ENCODE measurements at places on chromosomes 5 and 9.

DNA sequence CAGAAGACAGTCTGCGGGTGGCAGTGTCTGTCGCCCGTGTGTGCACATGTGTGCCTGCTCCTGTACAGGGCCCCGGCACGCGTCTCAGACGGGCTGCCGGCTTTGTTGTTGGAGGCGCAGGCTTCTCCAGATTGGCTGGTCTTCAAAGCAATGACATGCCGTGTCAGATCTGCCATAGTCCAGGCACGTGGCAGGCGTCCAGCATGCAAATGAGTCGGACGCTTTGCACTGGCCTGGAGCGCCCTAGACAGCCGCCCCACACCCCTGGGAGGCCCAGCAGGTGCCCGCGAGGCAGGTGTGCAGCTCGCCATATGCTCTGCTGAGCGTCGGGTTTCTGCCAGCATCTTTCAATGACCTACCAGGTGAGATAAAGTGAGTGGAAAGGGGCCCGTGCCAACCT is 71.5 kb downstream of the GADD45G start:
- no peak for DNase-seq

DNA sequence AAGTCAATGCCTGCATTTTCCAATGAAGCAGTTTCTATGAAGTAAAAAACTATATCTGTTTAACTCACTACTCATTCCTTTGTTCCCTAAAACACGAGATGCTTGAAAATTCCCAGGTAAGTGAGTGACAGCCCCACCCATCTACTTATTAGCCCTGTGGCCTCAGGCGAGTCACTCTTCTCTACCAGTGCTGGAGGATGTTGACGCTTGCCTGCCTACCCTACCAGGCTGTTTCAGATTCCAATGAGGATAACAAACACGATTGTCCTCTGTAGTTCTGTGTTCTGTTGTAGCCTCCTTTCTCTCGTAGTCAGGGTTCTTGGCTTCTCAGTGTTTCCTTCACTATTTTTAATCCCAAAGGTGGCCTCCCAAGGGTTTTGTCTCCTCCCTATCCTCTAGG is 388.8 kb downstream of the KDM4C start:
- DNase-seq = no peak

GRCh38 chr5:165272436-165272835 is 1767.0 kb downstream of the MAT2B start:
- DNase-seq = no peak

- DNase-seq = no peak
These were observed 441.0 kb downstream of the TLE4 start for GRCh38 chr9:80012557-80013330.

GRCh38 chr9:109904666-109905065 is 124.7 kb downstream of the PALM2AKAP2 start:
- no peak for DNase-seq

DNA sequence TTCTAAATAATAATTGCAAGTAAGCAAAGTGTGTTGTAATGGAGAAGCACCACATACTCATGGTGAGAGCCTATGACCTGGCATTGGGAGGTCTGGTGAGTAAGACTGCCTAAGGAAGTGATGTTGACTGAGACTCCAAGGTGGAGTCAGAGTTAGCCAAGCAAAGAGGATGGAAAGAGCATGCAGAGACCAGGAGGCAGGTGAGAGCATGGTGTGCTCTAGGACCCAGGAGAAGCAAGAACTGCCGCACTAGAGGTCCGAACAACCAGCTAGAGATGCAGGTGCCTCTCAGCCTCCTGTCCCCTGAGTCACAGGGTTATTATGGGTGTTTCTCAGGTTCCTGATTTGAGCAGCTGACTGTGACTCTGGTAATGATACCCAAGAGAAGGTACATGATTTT is 27.3 kb downstream of the ANP32B start:
- DNase-seq = no peak

DNA sequence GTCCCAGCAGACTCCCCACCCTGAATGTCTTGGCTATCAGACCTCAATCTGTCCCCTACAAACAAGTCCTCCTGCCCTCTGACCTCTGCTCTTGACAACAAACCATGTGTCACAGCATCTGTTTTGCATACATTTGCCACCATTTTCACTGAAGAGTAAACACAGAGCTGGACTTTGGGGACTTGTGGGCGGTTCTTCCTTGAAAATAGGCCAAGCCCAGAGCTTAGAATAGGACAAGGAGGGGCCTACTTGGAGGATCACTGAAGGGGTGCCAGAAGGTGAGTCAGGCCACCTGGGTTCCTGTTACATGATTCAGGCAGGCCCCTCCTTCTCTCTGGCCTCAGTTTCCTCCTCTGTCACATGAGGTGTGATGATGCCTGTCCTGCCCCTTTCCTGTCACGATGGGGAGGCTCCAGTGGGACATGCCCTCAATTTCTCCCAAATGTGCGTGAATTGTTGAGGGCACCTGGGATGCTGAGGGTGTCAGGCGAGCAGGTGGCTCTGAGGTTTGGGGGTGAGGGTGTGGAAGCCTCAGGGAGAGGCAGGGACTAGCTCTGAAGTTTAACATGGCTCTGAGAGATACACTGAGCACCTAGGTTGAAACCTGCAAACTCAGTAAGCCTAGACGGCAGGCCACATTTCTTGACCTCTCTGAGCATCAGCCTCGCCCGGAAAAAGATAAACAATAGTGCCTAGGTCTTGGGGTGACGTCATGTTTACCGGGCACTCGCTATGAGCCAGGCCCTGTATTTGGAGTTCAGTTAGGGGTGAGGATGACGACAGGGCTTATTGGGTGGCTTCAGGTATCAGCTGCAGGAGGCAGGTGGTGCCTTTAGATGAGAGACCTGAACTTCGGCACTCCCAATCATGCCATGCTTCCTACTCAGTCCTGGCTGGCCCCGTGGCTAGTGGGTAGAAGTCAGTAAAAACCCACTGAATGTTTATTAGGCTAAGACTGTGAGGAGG is 107.6 kb upstream of the PITX1 start:
- DNase-seq = no peak

GRCh38 chr9:36818965-36819870 is 214.8 kb downstream of the PAX5 start:
- DNase-seq = no peak

DNA sequence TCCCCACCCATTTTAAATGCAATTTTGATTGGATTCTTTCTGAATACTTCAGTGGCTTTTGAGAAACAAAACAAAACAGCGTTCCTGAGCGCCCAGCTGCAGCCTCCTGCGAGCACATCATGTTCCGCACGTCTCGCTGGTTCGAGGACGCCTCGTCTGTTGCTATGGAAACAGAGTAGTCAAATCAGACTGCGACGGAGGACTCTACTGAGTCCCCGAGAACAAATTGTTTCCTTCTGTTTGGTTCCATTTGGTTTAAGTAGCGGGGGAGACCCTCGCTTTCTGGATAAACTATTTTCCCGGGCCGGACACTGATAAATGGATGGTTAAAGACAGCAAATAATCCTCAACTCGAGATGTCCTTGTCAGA is 69.0 kb downstream of the SLC28A3 start:
- DNase-seq = no peak

GRCh38 chr5:179166886-179167841 is 107.0 kb downstream of the ZNF354C start:
- DNase-seq = peak; percentile 59

DNA sequence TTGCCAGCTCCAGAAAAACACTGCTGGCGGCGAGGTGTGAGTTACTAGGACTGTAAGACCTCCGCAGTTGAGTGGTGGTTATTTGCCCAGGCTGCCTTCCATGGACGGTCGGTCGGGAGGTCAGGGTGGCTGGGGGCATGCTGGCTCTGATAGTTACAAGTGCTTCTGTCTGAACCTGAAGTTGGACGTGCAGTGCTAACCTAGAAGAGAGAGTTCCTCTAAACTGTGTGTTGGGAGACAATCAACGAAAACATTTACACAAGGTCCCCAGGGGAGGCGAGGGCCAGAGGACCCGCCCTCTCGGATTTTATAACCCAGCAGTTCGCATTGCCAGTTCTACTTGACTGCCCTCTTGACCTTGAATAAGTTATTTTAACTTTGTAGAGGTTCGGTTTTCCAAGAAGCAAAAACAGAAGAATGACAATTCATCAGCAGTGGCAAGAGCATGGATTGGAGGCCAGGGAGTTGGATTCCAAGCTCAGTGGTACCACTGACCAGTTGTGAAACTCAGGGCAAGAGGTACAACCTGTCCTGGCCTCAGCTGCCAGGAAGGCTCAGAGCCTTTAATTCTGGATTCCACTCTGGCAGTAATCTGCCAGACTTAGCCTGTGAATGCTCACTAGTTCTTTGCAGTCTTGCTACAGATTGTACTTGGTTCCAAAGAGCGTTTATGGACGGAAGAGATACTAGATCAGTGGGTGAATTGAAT is 28.7 kb upstream of the PDE8B start:
- DNase-seq = no peak

DNA sequence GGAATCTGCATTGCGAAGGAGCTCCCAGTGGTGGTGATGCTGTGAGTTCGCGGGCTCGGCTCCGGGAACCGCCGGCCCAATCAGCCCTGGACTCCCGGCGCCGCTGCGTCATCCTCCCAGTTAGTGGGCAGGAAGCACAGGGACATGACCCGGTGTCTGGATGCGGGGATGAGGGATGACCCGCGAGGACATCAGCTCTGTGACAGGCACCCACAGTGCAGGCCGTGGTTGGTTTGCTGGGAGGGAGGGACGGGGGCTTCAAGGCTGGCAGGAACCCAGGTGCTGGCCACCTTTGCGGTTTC is 996 bp downstream of the NXNL2 start:
- DNase-seq = no peak

DNA sequence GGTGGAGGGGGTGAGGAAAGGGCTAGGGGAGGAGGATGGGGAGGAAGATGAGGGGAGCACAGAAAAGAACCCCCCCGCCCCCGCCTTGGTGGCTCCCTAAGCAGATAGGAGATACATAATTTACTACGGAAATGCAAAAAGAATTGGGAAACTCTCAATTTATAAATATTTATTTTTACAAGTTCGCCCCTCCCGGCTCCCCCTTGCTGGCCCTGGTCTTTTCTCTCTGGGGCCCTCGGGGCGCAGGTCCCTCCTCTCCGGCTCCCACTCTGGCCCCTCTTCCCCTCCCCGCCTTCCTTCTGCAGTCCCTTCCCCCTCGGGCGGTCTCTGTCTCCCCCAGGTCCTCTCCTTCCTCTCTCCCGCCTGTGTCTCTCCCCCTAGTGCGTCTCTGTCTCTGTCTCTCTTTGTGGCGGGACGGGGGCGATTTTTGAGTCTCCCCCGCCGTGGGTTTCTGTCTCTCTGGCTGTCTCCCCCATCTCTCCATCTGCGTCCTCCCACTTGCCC is 173.6 kb upstream of the IER5L start:
- DNase-seq = no peak

DNA sequence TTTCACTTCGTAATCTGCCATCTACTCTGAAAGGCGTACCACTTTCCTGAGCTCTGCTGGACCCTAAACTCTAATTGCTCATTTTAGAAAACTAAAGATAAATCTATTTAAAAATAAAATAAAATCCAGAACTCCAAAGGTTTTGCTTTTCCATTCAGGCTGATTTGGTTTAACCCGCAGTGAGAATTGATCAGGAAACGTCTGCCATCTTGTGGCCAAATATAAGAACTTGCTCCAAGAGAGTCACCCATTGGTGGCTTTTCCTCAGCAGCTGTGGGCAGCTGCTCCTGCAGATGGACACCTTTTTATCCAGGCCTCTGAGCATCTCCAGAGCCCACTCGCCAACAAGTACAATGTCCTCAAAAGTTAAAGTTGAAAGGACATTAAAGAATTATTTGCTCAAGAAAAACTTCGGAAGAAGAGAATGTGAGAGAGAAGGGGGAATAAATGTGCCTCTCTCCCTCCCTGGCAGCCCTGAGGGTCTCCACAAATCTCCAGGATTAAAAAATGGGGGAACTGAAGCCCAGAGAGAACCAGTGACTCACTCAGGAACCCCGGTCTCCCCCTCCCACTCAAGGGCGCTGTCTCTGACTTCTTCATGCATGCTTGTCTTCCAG is 4.1 kb downstream of the SAXO1 start:
- no peak for DNase-seq

GRCh38 chr5:14871214-14872069 is at the start of gene ANKH:
Gene ANKH (minus strand): TSS chr5:14871778. CDS start chr5:14871447, 331 bp downstream.
- peak; percentile 66 for DNase-seq

GRCh38 chr5:59554501-59554900 is 339.0 kb downstream of the PDE4D start:
- no peak for DNase-seq

GRCh38 chr5:5351288-5351979 is 71.0 kb upstream of the ICE1 start:
- DNase-seq = no peak

DNA sequence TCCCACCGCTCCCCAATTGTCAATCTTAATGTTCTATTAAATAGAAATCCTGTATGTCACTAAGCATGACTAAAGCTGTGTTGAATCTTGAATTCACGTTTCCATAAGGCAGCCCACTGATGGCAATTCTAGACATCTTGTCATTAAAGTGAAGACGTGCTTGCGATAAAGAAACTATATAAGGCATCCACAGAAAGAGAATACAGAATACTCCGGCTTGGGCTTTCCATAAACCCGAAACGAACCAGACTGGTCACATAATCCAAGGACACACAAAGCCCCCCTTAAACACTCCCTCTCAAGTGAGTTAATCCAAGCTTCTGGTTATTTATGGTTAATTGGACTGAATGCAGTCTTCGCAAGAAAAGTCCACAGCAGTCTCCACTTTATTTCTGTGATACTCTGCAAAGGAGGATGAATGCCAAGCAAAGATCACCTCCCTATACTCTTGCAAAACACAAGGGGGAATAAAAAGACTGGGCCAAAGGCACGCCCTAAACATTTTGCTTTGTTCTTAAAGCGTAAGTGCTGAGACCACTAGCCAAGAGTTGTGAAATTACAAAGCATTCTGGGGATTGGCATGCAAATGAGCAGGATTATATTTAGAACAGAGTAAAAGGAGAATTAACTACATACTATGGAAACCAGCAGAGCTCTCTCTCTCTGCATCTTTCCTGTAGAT is 54.7 kb downstream of the DPYSL3 start:
- no peak for DNase-seq

GRCh38 chr9:87714819-87715218 is 11.1 kb upstream of the CTSL start:
- DNase-seq = no peak

DNA sequence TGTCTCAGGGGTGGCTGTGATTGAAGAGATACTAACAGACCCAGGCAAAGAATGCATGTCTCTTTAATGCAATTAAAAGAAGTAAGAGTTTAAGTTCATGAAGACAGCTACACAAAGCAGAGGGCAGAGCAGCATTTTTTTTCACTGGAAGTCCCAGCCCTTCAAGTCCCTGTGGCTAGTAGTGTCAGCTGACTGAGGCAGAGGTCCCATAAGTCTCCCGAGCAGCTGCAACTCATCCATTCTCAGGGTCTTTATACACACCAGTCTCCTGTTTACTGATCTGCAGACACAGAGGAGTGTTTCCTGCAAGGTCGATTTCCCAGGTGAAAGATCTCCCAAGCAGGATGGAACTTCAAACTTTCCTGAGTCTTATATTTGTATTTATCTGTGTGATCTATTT is 169.4 kb upstream of the GLRA1 start:
- no peak for DNase-seq
